CD4-positive, alpha-beta T cell (primary cell): ENCODE measurements at places on chromosomes 7 and 10.

- DNase-seq: no peak
Measured at GRCh38 chr10:44046605-44047004, 338.3 kb downstream of the CXCL12 start.

GRCh38 chr10:51920672-51921071 is 221.3 kb upstream of the CSTF2T start:
- no peak for DNase-seq

DNA sequence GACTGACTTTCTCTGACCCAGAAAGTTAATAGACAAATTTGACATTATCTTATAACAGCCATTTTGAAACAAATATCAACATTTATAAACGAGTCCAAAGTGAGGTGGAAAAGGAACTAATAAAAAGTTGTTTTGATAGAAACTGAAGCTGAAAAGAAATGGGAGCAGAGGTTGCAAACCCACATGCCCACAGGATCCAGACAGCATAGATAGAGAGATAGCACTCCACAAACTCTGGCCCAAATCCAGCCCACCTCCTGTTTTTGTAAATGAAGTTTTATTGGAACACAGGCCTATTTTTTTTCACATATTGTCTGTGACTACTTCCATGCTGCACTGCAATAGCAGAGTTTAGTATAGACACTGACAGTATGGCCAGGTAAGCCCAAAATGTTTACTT is 171.9 kb downstream of the PRKG1 start:
- no peak for DNase-seq

GRCh38 chr10:62422068-62422590 is 48.0 kb downstream of the ZNF365 start:
- DNase-seq: no peak

DNA sequence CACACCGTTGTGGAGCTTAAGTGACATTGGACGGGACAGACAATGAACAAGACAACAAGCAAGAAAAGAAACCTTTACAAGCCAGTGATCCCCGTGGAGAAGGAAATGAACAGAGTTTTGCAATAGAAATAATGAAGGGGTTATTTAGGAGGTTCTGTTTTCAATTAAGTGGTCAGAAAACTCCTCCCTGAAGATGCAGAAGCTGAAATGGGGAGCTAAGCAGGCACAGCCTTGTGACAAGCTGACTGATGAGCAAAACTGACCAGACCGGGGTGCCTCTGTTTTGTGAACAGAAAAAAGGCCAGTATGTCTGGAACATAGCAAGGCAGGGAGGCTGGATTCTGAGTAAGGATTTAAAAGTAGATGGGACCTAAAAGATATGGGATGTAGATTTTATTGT is 299.8 kb upstream of the POM121L12 start:
- DNase-seq: no peak

DNA sequence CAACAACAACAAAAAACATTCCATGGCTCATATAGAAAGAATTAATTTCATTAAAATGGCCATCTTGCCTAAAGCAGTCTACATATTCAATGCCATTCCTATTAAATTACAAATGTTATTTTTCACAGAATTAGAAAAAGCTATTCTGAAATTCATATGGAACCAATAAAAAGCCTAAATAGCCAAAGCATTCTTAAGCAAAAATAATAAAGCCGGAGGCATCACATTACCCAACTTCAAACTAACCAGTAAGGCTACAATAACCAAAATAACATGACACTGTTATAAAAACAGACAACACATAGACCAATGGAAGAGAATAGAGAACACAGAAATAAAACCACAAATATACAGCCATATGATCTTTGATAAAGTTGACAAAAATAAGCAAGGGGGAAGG is 330.4 kb downstream of the KIF20B start:
- no peak for DNase-seq

GRCh38 chr7:70776627-70777101 is 355.3 kb upstream of the GALNT17 start:
- DNase-seq: no peak

DNA sequence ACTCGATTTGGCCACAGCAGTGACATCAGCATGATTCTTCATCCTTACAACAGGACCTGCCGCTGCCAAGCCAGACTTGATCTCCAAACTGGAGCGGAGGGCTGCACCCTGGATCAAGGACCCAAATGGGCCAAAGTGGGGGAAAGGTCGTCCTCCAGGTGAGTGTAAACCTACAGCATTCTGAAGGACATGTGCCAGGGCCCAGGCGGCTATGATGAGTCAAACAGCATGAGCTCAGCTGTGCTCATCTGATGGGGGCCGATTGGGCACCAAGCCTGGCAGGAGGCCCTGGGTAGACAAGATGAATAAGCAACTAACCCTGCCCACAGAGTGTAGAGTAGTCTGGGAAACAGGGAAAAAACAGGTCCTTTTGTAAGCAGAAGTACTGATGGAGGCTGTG is 14.4 kb upstream of the ATP6V0E2 start:
- DNase-seq: no peak

GRCh38 chr10:9126728-9127127 is 1072.2 kb downstream of the GATA3 start:
- DNase-seq: no peak

DNA sequence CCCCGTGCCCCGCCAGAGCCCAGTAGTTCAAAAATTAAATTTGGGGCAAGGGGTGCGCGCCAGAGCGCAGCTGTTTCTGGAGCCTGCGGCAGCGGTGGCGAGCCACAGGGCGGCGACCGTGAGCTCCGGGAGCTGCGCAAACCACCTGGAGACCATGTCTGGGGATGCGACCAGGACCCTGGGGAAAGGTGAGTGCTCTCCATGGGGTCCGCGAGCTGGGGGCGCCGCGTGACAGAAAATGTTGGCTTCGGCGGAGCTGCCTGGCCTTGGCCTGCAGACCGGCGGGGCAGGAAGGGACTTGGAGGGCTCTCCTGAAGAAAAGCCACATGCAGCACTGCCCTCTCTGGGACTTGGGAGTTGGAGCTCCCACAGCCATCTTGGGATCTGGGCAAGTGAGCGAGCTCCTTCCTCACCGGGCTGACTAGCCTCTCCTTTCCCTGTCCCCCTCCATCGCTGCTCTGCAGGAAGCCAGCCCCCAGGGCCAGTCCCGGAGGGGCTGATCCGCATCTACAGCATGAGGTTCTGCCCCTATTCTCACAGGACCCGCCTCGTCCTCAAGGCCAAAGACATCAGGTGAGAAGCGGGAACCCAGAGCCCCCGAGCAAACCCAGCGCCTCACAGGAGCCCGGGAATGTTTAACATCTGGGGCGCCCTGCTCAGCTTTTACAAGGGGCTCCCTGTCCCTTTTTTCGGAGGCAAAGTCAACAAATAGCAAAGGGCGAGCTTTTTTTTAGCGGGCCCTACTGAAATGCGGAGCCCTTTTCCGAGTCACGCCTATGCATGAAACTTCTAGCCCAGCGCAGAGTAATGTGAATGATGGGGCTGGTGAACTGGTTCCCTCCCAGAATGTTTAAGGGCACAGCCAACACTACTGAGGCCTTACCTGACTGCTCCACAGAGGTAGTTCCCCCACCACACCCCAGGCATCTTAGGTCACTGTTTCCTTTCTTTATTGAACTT is 6.1 kb downstream of the GSTO2 start:
- DNase-seq: peak; percentile 48

DNA sequence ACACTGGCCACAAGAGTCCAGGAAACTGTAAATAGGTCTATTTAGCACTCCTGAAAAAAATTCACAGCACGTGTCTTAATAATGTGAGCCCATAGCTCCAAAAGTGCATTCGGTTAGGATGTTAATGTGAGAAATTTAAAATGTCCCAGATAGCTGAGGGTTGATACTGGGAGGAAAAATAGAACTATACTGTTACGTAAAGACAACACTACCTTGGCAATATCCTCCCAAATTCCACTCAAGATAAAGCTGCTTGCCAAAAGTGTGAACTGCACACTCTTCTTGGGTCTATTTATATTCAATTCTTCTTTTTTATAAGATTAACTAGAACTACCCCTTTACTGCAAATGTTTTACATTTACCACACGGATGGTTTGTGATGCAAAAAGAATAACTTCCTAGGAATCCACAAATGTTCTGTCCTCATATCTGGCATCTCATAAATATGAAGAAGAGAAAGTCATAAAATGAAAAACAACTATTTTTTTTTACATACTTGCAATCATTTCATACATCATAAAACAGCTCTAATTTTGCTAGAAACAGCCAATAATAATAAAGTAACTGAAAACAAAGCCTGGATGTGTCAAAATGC is 10.4 kb downstream of the RAB11FIP2 start:
- no peak for DNase-seq

- DNase-seq: no peak
Measured at GRCh38 chr10:84563868-84564267, 235.5 kb downstream of the CCSER2 start.

- DNase-seq: no peak
Measured at GRCh38 chr7:42143711-42144600, 93.1 kb downstream of the GLI3 start.
